ENCODE measurements at places on chromosomes 2 and 18. TPM values are rescaled to one million over a fixed set of nuclear protein-coding genes. Genes with fewer than 3 reads are reported as not detected.

DNA sequence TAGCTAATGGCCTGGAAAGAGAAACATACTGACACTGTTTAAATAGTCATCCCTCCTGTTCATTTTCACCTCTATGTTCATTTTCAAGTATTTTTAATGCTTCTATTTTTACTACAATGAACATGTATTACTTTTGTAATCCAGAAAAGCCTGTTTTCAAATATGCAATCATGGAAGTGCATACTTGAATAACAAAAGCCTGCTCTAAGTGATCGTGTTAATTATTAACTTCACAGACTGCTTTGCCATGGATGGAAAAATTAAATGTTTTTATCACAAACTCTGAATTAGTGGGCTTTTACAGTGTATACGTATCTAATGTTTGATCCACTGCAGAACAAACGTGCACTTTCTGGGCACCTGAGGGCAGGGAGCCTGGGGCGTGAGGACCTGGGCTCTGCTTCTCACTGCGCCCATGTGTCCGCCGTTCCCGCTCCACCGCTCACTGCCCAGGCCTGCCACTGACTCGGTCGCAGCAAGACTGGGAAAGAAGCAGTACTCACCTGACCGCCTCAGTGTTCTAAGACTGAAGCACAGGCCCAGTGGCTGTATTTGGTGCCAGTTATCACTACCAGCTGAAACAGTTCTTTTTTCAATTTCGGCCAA, 80.6 kb downstream of the UXS1 start:
- no peak for DNase-seq

DNA sequence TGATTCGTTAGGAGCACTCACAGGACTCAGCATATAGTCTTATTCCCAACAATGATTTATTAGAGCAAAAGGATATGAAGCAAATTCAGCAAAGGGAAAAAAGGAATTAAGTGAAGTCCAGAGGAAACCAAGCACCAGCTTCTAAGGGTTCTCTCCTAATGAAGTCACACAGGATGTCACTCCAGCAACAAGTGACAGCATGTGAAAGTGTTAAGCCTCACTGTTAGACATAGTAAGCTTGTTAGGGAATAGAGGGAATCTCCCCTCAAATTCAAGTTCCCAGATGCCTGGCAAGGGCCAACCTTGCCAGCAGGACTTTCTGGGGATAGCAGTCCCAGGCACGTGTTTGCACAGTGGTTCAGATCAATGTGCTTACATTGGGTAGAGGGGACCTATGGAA, 4.4 kb upstream of the SLC30A6 start:
- DNase-seq: no peak

DNA sequence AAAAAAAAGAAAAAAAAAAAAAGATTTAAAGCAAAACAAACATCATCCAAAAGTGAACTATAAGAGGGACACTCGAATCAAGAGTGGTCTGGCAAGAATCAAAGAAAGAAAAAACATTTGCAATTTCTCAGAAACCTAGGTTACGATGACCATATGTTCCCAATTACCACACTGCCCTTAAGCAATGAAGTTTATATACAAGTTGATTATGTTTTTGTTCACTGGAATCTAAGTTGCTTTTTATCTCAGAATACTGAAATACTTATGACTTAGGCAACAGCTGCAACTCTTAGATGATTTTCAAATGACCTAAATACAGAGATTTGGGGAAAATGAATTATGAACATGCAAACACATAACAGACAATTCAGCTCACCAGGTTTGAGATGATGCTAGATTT, 597.1 kb upstream of the CHAC2 start:
- no peak for DNase-seq

DNA sequence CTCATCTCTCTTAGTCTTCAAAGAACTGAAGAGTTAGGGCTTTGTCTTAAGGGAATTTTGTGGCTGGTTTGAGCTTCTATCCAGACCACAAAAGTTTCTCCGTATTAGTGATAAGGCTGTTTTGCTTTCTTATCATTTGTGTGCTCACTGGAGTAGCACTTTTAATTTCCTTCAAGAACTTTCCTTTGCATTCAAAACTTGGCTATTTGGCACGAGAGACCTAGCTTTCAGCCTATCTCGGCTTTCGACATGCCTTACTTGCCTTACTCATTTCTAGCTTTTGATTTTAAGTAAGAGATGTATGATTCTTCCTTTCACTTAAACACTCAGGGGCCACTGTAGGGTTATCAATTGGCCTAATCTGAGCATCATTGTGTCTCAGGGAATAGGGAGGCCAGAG, 29.9 kb downstream of the HDHD2 start:
- no peak for DNase-seq

GRCh38 chr2:232519581-232520438, at the start of gene PRSS56:
PRSS56 (plus strand) TSS chr2:232520388; CDS start chr2:232520599, 211 bp downstream.
- no peak for DNase-seq

GRCh38 chr2:161981679-161982250, 92.2 kb downstream of the DPP4 start:
- DNase-seq: no peak

DNA sequence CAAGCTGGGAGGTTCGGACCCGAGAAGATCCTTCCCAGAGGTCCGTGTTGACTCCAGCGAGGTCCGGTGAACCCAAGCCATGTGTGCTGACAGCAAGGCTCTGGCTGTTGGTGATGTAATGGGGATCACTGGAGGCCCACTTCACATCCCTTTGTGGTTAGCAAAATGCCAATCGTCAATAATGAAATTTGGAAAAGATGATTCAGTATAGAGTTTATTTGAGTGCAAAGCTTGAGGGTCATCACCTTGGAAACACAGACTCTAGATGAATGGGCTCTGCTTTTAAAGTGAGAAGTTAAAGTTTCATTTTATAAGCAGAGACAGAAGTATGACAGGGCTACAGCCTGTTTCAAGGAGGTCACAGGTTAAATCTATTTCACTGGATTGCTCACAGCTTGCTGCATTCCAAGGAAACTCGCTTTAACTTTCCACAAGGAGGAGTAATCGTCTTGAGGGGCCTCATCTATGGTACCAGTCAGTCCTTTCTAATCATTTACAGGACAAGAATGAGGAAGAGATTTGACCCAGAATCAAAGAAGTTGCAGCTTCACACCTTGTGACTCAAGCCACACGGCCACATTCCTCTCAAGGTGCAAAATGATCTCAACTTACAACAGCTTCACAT, 140.5 kb downstream of the TPO start:
- peak; percentile 48 for DNase-seq

- no peak for DNase-seq
These were observed 22.4 kb downstream of the CRYGD start for GRCh38 chr2:208101716-208102631.

DNA sequence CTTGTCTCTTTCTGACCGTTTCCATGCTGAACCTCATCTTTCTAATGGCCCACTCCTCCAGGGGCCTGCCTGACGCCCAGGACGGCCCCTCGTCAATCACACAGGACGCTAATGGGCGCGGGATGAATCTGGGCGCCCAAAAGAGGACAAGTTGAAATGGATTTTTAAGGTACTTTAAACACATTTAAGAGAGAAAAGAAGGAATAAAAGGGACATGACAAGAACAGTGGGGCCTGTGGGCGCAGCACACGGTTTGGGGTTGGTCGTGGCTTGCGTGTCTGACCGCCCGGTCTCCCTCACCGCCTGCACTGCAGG, 607 bp upstream of the UBE2F start:
- no peak for DNase-seq

DNA sequence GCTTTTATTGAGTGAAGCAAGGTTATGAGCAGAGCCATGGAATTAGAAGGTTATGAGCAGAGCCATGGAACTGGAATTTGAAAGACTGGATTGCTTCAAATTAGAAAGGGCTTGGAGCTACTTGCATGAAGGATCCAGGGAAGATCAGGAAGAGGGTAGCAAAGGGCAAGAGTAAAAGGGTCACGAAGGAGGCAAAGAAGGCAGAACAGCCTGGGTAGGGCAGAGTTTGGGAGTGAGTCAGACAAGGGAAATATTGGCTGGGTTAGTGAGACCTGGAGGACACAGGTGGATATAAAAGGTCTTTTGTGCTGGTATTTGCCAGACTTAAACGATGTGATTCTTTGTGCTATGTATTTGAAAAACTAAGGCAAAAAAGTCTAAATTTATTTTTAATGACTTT, 65.0 kb downstream of the SEMA4F start:
- no peak for DNase-seq

GRCh38 chr2:241721852-241722251, 12.6 kb upstream of the D2HGDH start:
- DNase-seq: no peak

- DNase-seq: no peak
These were observed 1.4 kb upstream of the CYP1B1 start for GRCh38 chr2:38077431-38077769.

GRCh38 chr18:4232656-4233055, 222.5 kb downstream of the DLGAP1 start:
- DNase-seq: no peak

- DNase-seq: no peak
These were observed 14.3 kb upstream of the MFF start for GRCh38 chr2:227310756-227311110.

GRCh38 chr2:144183727-144184126, 336.2 kb downstream of the ZEB2 start:
- no peak for DNase-seq

DNA sequence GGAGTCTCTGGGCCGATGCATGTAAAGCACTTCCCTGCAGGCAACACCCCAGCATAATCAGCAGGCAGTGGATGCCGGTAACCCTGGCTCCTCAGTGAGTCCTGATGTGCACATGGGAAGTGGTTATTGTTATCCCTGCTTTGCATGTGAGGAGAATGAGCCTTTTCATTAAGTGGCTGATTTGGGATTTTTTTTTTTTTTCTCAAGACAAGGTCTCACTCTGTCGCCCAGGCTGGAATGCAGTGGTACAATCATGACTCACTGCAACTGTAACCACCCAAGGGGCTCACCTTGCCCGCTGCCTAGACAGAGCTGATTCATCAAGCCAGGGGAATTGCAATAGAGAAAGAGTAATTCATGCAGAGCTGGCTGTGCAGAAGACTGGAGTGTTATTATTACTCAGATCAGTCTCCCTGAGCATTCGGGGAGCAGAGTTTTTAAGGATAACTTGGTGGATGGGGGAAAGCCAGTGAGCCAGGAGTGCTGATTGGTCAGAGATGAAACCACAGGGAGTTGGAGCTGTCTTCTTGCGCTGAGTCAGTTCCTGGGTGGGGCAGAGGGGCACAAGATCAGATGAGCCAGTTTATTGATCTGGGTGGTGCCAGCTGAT, 95.4 kb downstream of the SOCS6 start:
- DNase-seq: no peak

Gene SLC20A1
- 26.1 TPM for total RNA-seq

Gene GALNT1
- total RNA-seq: 34.9 TPM

Gene LGALSL
- 16.5 TPM for total RNA-seq

Gene SCN9A
- total RNA-seq: 2.0 TPM
